Glutamatergic neuron (in vitro differentiated cells): ENCODE measurements at places on chromosomes 12 and 14.

- no peak for DNase-seq
Measured at GRCh38 chr12:85951823-85952222, 77.7 kb downstream of the NTS start.

GRCh38 chr14:95313707-95314106 lies 6.0 kb downstream of the CLMN start:
- no peak for DNase-seq

DNA sequence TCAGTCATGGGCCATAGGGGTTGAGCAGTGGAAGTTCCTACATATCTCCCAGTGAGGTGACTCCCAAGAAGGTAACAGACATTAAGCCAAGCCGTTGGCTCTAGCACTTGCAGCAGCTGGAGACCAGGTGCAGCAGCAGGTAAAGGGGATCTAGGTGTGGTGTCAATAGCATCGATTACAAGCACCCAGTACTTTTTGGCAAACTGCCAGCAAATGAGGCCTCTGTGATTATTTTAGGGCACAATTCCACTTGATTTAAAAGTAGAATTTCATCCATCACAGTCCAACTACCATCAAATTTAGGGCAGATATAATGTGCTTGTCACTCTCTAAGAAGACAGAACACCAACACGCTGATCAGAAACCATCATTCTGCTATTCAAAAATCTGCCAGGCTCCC lies 224.1 kb upstream of the EGLN3 start:
- DNase-seq: no peak

- no peak for DNase-seq
Measured at GRCh38 chr12:39824505-39825212, 205.1 kb upstream of the ABCD2 start.

DNA sequence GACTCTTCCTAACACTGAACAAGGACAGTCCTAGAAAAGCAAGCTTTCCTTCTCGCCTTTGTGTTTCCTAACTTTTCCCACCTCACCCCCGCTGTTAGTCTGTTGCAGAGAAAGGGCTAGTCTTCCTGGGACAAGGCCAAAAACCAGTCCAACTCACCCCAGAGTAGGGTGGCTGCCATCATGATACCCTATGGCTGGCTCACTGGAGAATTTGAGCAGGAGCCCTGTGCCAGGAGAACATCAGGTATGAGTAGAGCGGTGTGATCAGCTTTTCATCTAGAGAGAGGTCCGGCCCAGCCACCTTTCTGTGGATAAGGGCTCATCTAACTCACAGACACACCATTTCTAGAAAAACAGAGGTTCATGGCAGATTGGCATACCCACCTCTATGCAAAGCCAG lies 16.7 kb upstream of the ZFP36L1 start:
- DNase-seq: no peak

GRCh38 chr14:100389497-100390104 lies 66.5 kb downstream of the SLC25A47 start:
- DNase-seq: no peak

- DNase-seq: no peak
Measured at GRCh38 chr12:52013626-52014310, 7.0 kb downstream of the TAMALIN start.
